Activated naive CD8-positive, alpha-beta T cell treated with anti-CD3 and anti-CD28 coated beads for 36 hours (primary cell): ENCODE measurements at places on chromosomes 12 and 14. TPM values are rescaled to one million over a fixed set of nuclear protein-coding genes. Genes with fewer than 3 reads are reported as not detected.
A peak's percentile ranks its signal among the peaks of the same experiment; 100 is the strongest.

DNA sequence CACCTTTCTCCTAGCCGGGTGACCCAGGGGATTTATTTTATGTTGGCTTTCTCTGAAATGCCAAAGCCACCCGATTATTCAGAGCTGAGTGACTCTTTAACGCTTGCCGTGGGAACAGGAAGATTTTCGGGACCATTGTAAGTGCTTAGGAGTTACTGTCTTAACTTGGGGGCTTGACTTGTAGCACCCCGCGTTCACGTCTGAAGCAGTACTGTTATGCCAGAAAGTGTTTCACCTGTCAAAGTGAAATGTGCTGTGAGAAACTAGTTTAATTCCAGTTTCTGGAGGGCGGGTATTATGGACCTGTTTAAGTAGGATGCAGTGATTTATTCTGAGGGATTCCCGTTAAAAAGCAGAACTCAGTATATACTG lies 218 bp downstream of the LYSET start:
- peak overlapping the region; percentile 95 for H3K4me3 ChIP-seq
- peaks cover 23% of the 10 kb centered on the region for H3K36me3 ChIP-seq
- no peaks in the 10 kb centered on the region for H3K27me3 ChIP-seq
- no peak for DNase-seq
- peak overlapping the region; percentile 89 for H3K27ac ChIP-seq

DNA sequence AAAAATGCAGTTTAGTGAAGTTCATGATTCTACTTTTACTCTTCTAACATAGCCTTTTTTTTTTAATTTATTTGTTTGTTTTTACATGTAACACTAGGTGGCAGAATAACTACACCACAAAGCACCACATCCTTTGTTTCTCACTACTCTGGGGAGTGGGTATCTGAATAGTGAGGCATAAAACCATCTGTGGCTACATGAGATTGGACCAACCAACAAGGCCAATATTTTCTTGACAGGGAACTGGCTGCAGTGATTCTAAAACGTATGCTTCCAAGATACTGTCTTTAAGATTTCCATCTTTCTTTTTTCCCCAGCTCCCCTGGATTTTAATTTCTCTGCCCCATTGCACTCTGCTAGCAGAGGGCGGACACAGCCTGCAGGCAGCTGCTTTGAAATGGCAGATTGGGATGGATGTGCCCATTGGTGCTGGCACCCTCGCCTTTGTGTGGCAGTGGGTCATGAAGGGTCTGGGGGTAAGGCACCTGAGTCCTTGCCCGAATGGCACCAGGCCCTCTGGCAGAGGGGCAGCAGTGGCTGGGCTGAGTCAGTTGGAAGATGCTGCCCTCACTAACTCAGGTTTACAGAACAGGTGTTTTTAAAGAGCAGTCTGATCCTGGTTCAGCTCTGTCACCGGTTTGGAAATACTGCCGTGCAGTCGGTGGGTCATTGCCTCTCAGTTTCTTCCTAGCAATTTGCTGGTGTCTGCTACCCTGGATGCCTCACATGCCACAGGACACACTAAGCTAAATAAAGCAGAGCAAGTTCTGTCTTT lies 429.1 kb downstream of the RAD51B start:
- no peaks in the 10 kb centered on the region for H3K27me3 ChIP-seq
- H3K4me1 ChIP-seq = peaks cover 50% of the 10 kb centered on the region
- no peak overlapping the region for H3K27ac ChIP-seq
- H3K4me3 ChIP-seq = no peak overlapping the region

DNA sequence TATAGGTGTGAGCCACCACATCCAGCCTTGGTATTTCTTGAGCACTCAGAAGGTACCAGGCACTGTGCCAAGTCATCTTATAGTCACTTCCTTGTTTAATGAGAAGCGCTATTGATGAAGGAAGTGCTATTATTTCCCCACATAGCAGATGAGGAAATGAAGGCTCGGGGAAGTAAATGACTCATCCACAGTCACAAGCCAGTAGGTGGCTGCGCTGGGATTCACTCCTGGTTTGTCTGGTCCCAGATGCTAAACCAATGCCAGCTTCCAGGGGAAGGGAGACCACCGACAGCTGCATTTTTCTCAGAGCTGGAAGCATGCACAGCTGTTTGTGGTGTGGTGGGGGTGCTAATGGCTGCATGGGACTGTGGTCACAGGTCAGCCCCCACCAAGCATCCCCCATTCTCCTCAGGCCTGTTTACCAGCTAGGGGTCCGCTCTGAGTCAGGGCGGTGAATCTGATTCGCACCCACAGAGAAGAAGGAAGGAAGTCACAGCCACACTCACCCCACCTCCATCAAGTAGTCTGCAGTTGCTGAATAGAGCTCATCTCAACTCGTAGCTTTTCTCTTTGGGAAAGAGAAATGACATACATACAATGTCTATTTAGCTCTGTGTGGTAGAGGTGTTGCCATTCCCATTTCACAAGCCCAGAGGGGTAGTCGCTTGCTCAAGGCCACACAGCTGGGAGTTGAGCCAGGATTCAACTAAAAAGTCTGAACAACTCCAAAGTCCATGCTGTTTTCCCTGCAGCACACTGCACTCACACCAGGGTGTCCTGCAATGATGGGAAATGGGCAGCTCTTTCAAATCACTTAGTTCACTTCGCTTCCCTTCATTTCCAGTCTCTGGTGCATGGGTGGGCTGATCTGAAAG lies 6.3 kb upstream of the LTBP2 start:
- peak overlapping the region; percentile 33 for H3K4me3 ChIP-seq
- no peaks in the 10 kb centered on the region for H3K36me3 ChIP-seq
- peak; percentile 74 for DNase-seq
- H3K27me3 ChIP-seq = peaks cover 5% of the 10 kb centered on the region
- H3K4me1 ChIP-seq = peaks cover 54% of the 10 kb centered on the region

DNA sequence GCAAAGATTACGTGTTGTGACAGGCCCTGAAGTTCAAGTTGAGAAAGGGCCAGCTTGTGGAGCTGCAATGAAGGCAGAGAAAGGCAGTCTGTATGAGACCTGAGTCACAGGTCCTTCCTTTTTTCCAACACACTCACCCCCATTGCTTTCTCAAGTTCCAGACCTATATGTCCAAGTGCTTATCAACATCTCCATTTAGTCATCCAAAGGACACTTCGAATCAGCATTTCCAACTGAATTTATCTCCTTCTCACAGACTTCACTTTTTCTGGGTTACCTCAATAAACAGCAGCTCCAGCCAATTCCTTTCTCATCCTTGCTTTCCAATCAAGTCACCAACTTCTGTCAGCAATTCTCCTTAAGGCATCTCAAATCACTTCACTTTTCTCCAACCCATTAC lies 56.4 kb upstream of the KIF21A start:
- H3K27ac ChIP-seq = no peak overlapping the region
- no peak for DNase-seq
- H3K36me3 ChIP-seq = no peaks in the 10 kb centered on the region

DNA sequence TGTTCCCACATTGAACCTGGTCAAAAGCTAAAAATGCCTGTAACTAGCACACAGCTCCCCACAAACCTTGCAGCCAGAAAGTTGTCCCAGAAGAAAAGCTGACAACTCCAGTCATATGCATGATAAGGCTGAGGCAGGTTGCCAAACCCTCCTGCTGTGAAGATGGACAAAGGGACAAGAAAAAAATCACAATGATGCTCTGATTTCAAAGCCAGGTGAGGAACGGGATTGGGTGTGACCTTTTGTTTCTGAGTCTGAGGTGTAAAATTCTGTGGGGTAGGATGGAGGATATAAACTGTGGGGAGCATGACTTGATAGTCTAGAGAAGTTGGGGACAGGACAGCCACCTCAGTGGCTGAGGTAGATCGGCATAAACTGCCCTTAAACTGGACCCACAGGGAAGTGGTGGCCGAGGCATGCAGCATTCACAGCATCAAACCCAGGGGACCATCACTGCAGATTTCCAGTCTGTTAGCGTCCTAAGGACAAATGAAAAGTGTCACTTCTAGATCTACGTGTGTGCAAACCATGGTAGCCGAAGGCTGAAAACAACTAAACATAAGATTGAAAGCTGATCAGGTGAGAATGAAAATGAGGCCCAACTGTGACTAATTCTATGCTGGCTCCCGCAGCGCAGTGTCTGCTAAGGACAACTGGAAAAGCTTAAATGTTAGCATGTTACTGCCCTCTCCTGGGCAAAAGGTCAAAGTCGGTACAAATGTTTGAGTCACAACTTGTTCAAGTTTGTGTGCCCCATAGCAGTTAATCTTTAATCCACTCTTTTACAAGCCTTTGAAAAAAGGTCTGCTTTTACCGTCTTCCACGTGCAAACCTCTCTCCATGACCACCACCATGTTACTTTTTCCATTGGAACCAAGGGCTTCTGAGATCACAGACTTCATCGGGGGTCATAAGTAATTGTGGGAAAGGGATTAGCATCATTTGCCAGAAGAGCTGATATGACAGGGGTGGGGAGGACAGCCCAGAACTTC lies 39.8 kb downstream of the GRIN2B start:
- H3K36me3 ChIP-seq = no peaks in the 10 kb centered on the region
- no peak overlapping the region for H3K4me3 ChIP-seq
- peaks cover 26% of the 10 kb centered on the region for H3K27me3 ChIP-seq

DNA sequence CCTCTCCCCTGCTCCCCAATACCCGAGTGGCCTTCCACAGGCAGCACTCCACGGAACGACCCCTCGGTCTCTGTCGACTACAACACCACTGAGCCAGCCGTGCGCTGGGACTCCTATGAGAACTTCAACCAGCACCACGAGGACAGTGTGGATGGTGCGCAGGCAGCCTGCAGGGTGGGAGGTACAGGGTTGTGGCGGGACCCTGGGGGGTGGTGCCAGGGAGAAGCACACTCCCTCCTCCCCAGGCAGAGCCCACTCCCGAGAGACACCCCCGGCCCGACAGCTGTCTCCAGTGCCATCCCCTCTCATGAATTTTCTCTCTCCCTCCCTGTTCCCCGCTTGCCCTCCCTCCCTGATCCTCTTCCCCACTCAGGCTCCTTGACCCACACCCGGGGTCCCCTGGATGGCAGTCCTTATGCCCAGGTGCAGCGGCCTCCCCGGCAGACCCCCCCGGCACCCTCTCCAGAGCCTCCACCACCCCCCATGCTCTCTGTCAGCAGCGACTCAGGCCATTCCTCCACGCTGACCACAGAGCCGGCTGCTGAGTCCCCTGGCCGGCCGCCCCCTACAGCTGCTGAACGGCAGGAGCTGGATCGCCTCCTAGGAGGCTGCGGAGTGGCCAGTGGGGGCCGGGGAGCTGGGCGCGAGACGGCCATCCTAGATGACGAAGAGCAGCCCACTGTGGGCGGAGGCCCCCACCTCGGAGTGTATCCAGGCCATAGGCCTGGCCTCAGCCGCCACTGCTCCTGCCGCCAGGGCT lies 9.0 kb downstream of the TNS2 start:
- no peaks in the 10 kb centered on the region for H3K36me3 ChIP-seq
- H3K27me3 ChIP-seq = no peaks in the 10 kb centered on the region
- no peak overlapping the region for H3K27ac ChIP-seq
- no peak for DNase-seq
- peaks cover 5% of the 10 kb centered on the region for H3K4me1 ChIP-seq

PRKD1 gene
- not detected for total RNA-seq

KRT79 gene
- 0.96 TPM for total RNA-seq

DNA sequence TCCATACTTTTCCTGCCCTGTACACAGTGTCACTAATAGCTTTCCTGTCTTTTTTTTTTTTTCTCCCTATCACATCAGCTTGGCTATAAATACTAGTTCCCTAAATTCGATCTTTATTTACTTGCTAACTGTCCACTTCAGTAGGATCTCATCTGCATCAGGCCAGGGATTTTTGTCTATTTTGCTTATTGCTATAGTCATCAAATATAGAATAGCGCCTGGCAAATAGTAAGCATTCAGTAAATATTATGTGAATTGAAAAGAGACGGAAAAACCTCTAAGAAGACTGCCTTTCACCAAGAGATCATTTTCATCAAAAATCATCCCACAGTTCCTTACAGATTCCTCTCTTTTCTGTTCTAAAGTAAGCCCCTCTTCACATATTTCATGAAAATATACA lies 429.1 kb downstream of the FLRT2 start:
- H3K27me3 ChIP-seq = no peaks in the 10 kb centered on the region
- no peak for DNase-seq
- H3K4me3 ChIP-seq = no peak overlapping the region
- no peak overlapping the region for H3K27ac ChIP-seq

GRCh38 chr12:44889926-44890325 lies 13.8 kb upstream of the NELL2 start:
- DNase-seq = no peak
- H3K27me3 ChIP-seq = no peaks in the 10 kb centered on the region
- no peak overlapping the region for H3K27ac ChIP-seq
- no peak overlapping the region for H3K4me3 ChIP-seq

GRCh38 chr14:88075269-88075981 lies 70.5 kb downstream of the GPR65 start:
- H3K4me1 ChIP-seq = no peaks in the 10 kb centered on the region
- no peak overlapping the region for H3K4me3 ChIP-seq
- H3K36me3 ChIP-seq = no peaks in the 10 kb centered on the region
- no peak overlapping the region for H3K27ac ChIP-seq

MYH6 gene
- total RNA-seq = not detected

DNA sequence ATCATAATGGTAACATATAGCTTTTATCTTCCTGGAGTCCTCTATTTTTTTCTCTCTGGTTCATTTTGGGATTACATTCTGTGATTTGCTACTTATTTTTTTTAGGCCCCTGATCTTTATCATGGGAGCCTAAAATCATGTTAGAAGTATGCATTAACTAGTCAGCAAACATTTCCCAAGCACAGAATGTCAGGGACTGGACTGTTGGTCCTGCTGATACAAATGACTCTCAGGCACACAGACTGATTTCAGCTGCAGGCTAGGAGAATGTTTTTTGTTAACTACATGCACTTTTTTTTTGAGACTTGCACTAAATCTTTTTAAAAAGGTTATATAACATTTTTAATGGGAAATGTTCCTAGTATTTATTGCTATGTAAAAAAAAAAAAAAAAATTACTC lies 131.1 kb downstream of the ACSS3 start:
- no peaks in the 10 kb centered on the region for H3K36me3 ChIP-seq
- H3K4me3 ChIP-seq = no peak overlapping the region
- H3K27ac ChIP-seq = no peak overlapping the region
- DNase-seq = no peak
- H3K27me3 ChIP-seq = no peaks in the 10 kb centered on the region
- no peaks in the 10 kb centered on the region for H3K4me1 ChIP-seq

- peaks cover 40% of the 10 kb centered on the region for H3K36me3 ChIP-seq
- peak overlapping the region; percentile 61 for H3K4me3 ChIP-seq
- H3K4me1 ChIP-seq = peaks cover 46% of the 10 kb centered on the region
- peak overlapping the region; percentile 95 for H3K27ac ChIP-seq
- no peak for DNase-seq
Measured at GRCh38 chr14:90970167-90970600, 90.3 kb downstream of the RPS6KA5 start.

- no peak for DNase-seq
- H3K4me3 ChIP-seq = no peak overlapping the region
- H3K27ac ChIP-seq = no peak overlapping the region
- H3K27me3 ChIP-seq = no peaks in the 10 kb centered on the region
Measured at GRCh38 chr12:16622338-16622737, 16.4 kb upstream of the LMO3 start.

NKX2-1 gene
- total RNA-seq = not detected

DNA sequence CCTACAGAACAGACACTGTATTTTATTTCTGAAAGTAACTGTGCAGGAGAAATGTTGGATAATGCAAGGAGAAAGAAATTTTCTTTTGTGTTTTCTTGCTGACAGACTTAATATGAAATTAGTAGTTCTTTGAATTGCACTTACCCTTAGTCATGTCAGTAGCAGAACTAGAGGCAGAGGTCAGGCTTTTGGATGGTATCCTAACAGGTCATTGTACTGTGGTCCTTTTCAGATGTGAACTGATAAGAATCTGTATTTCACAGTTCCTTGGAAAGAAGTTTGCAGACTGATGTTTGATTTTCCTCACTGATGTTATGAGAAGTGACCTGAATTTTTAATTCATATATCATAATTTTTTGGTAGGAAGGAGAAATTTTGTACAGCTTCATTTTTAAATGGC lies 46.0 kb downstream of the VRK1 start:
- H3K4me3 ChIP-seq = no peak overlapping the region
- H3K27me3 ChIP-seq = no peaks in the 10 kb centered on the region
- no peak for DNase-seq
- H3K27ac ChIP-seq = no peak overlapping the region

HOXC4 gene
- 0.56 TPM for total RNA-seq

PLA2G1B gene
- not detected for total RNA-seq
